ENCODE measurements at places on chromosomes 12 and 14.

DNA sequence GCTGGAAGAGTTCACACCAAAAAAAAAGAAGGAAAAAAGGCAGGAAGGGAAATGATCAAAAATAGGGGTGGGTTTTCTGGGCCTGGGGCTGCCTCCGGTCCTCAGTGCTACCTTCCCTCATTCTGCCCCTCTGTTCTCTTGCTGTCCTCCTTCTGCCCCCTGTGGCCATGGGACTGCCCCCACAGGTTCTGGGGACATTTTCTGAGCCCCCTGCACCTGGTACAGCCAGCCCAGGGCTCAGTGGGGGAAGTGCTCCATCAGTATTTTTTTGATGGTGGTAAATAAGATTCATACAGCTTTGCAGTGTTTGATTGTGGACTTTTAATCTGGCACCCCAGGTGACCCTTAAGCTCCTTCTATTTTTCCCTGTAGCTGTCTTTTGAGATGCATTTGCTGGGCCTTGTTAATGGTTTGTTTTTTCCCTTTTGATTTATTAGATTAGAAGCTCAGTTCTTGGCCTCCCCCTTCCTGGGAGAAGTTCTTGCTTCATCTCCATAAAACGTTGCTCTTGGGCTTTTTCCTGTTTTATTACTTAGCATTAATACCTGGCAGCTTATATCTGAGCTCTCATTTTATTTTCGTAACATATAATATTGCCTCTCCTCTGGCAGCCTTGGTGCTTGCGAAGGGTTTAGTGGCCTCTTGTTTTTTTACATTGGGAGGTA, 43.1 kb downstream of the CHST11 start:
- no peak overlapping the region for H3K4me3 ChIP-seq
- H3K4me1 ChIP-seq: 0 out of 2 replicates have a peak, but pooled peaks cover 3% of the 10 kb centered on the region
- H3K27ac ChIP-seq: no peak overlapping the region
- no peaks in the 10 kb centered on the region for H3K27me3 ChIP-seq

DNA sequence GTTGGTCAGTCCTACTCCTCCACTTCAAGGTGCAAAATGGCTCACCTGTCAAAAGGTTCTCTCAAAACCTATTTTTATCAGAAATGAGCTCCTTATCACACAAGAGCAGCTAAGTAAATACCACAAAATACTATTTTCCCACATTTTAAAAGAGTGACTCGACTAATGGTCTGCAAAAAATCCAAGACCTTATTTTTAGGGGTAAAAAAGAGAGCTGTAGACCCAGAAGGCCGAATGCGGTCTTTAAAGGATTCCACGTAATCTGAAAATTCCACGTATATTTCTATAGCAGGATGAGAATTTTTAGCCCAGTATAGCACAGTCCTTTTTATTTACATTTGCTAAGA, 3.8 kb downstream of the C14orf93 start:
- H3K27me3 ChIP-seq: no peaks in the 10 kb centered on the region
- H3K4me3 ChIP-seq: peak overlapping the region; percentile 88
- no peak for DNase-seq
- no peak overlapping the region for H3K27ac ChIP-seq
- H3K4me1 ChIP-seq: peaks cover 5% of the 10 kb centered on the region

DNA sequence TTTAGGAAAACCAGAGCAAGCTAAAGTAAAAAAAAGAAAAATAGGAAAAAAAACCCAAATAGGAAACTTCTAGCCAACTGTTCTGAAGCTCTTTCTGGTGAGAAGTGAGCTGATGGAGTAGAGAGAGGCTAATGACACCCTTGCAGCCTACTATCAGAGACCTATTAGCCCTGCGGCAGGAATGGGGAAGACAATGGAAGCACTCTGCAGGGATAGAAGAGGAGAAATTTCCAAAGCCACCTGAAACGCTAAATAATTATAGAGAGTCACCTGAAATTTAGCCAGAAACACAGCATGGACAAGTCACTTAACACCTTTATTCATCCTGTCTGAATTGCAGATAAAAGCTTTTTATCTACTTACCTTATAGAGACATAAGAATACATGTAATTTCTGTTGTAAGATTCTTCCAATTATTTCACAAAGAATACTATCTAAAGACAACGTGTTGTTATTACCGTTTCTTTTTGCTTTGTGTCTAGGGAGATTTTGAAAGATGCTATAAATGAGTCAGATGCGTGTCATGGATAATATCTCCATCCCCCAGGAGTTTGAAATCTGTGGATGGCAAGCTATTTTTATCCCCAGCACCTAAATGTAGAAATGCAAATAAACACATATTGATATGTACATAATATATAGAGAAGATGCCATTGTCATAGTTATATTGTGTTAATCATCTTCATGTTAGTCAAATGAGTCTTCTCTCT, 138.6 kb downstream of the TPH2 start:
- H3K4me1 ChIP-seq: no peaks in the 10 kb centered on the region
- no peak overlapping the region for H3K27ac ChIP-seq
- no peaks in the 10 kb centered on the region for H3K27me3 ChIP-seq
- H3K36me3 ChIP-seq: no peaks in the 10 kb centered on the region
- no peak overlapping the region for H3K4me3 ChIP-seq
- DNase-seq: no peak

DNA sequence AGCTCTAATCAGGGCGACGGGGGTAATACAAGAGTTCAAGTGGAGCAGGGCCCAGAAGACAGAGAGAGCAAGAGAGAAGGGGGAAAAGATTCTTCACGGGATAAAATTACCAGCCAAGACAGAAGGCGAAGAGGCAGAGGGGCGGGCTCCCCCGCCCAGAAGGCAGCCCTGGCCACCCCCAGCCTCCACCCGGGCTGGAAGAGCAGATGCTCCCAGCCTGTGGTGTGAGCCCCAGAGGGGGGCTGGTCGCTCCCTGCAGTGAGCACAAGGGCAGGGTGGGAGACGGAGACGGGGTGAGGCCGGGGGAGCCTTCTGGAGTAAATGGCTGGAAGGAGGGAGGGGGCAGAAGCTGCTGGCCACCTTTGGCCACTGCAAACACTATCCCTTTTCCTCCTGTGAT, 1035.6 kb downstream of the VRK1 start:
- H3K36me3 ChIP-seq: no peaks in the 10 kb centered on the region
- H3K27me3 ChIP-seq: no peaks in the 10 kb centered on the region
- H3K4me1 ChIP-seq: no peaks in the 10 kb centered on the region
- H3K27ac ChIP-seq: no peak overlapping the region

- H3K27ac ChIP-seq: no peak overlapping the region
- DNase-seq: no peak
- H3K27me3 ChIP-seq: no peaks in the 10 kb centered on the region
- no peaks in the 10 kb centered on the region for H3K36me3 ChIP-seq
- H3K4me1 ChIP-seq: no peaks in the 10 kb centered on the region
- no peak overlapping the region for H3K4me3 ChIP-seq
Measured at GRCh38 chr14:44494137-44494536, 12.9 kb downstream of the FSCB start.

- DNase-seq: no peak
- no peaks in the 10 kb centered on the region for H3K27me3 ChIP-seq
- H3K4me1 ChIP-seq: peaks cover 21% of the 10 kb centered on the region
- H3K36me3 ChIP-seq: no peaks in the 10 kb centered on the region
- H3K27ac ChIP-seq: peak overlapping the region; percentile 58
Measured at GRCh38 chr12:119236372-119236771, 57.6 kb downstream of the HSPB8 start.

DNA sequence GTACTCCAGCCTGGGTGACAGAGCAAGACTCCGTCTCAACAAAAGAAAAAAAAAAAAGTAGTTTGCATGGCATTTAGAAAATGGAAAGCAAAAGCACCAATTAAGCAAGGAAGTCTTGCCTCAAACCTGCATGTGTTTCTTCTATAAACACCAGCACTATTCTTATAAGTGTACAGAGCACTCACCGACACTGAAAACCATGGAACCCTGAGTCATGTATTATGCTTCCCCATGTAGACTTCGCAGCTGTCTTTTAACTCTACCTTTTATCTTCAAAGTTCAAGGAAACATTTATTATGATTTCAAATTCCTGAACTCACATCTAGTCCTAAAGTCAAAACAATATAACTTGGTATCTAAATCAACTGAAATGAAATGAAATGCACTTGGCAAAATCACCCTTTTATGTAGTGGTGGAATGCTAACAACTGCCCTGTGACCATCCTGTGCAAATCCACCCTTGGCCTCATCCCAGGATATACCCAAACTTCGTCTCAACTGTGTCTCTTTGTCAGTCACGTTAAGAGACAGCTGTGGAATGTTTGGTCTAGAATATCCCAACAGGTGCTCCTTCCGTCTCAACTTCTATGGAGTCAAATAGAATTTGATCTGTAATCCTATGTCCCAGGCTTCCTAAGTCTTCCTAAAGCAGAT, 4.8 kb downstream of the BCAT1 start:
- H3K36me3 ChIP-seq: peaks cover 24% of the 10 kb centered on the region
- H3K4me3 ChIP-seq: peak overlapping the region; percentile 57
- no peaks in the 10 kb centered on the region for H3K27me3 ChIP-seq
- H3K4me1 ChIP-seq: peaks cover 17% of the 10 kb centered on the region
- no peak for DNase-seq

DNA sequence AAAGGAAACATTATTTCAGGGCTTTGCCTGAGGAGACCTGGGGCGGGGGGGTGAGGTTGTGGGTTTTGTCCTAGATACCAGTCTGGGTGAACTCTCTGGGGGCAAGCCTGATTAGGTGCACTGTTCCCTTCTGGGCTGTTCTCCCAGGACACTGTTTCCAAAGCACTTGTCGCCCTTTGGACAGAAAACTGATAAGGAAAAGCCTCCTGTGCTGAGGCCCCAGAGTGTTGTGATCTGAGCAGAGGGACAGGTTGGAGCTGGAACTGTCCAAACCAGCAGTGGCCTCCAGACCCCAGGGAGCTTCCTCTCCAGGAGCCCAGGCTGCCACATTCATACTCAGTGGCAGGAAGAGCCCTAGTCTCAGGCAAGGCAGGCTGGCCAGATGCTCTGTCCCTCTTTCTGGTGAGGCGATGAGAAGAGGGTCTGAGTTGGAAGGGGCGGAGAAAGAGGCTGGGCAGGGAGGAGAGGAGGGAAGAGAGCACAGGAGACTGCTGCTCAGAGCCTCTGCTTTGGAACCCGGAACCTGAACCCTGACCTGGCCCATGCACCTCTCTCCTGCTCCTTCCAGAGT, 1.9 kb downstream of the GALNT16 start:
- H3K4me1 ChIP-seq: no peaks in the 10 kb centered on the region
- H3K36me3 ChIP-seq: no peaks in the 10 kb centered on the region
- H3K27ac ChIP-seq: no peak overlapping the region
- H3K27me3 ChIP-seq: peaks cover 22% of the 10 kb centered on the region
- H3K4me3 ChIP-seq: peak overlapping the region; percentile 74

- no peaks in the 10 kb centered on the region for H3K36me3 ChIP-seq
- H3K4me3 ChIP-seq: no peak overlapping the region
- no peaks in the 10 kb centered on the region for H3K4me1 ChIP-seq
- no peak for DNase-seq
- no peak overlapping the region for H3K27ac ChIP-seq
- no peaks in the 10 kb centered on the region for H3K27me3 ChIP-seq
Measured at GRCh38 chr14:77390188-77390587, 13.0 kb downstream of the SAMD15 start.

DNA sequence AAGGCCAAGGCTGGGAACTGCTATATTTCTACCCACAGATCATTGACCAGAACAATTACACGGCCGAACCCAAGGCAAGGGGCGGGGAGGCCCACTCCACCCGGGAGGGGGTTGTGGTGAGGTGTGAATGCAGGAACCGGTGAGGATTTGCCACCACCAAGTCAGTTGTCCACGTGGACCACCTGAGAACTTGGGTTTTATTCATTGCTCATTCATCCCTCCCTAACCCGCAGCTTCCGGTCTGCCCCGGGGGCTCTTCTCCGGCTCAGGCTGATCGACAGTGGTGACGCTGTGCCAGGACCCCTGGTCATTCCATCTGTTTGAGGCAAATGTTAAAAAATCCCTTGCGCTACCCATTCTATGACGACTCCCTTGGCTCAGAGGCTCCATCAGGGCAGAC, 127.7 kb upstream of the RTL1 start:
- no peak for DNase-seq
- H3K27ac ChIP-seq: no peak overlapping the region
- no peaks in the 10 kb centered on the region for H3K27me3 ChIP-seq
- no peaks in the 10 kb centered on the region for H3K36me3 ChIP-seq

DNA sequence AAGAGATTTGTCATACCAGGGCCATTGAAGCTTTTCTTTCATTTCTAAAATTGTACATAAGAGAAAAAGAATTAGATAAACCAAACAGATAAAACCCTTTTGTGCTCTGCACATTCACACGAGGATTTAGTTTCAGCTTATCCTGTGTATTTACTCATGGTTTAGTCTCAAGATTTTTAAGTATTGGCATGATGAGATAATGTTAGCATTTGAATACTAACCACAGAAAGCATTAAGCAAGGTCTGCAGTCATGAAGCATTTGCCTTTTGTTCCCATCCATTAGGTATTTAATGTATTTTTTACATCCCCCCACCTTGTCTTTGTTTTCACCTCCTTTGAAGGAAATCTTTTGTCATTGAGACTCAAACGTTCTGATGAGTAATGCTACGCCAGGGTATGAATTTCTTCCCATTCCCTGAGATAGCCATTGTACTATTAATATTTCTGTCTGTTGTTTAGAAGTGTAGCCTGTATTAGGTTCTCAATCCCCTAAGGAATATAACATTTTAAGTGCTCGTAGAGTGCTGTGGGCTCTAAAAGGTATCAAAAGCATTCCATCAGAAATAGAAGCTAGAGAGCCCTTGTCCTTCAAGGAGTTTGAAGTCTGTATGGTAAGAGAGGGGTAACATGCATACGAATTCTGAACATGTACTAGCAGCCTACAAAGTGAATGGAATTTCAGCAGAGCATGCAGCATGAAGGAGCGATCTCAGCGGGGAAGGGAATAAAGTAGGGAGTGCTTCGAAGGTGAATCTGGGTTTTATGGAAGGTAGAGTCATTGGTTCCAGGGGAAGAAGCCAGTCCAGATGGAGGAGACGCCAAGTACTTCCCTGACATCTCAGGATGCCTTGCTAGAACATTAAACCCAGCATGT, 22.3 kb downstream of the CRADD start:
- DNase-seq: no peak
- peak overlapping the region; percentile 2 for H3K4me3 ChIP-seq
- H3K27me3 ChIP-seq: no peaks in the 10 kb centered on the region
- H3K36me3 ChIP-seq: no peaks in the 10 kb centered on the region
- H3K4me1 ChIP-seq: peaks cover 11% of the 10 kb centered on the region

DNA sequence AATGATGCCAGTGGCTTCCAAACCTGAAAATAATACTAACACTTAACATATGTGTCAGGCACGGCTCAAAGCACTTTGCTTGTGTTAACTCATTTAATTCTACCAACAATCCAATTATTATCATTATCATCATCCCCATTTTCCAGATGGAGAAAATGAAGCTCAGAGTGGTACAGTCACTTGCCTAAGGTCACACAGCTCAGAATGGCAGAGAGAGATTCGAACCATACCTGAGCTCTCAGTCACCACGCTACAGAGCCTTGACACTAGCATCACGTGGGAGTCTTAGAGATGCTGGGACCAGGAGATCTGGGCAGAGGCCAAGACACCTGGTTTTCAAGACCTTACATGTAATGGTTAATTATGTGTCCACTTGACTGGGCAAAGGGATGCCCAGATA, 34.2 kb downstream of the DHX37 start:
- H3K36me3 ChIP-seq: peaks cover 88% of the 10 kb centered on the region
- DNase-seq: no peak
- no peak overlapping the region for H3K4me3 ChIP-seq
- H3K27me3 ChIP-seq: no peaks in the 10 kb centered on the region
- no peaks in the 10 kb centered on the region for H3K4me1 ChIP-seq
- H3K27ac ChIP-seq: no peak overlapping the region

Measured in H9 (cell line).